ENCODE measurements at places on chromosomes 12 and 14.

- DNase-seq, result no peak
These were observed 17.4 kb downstream of the LGR5 start for GRCh38 chr12:71456990-71457389.

GRCh38 chr14:54597795-54598443 lies 31.0 kb downstream of the SAMD4A start:
- DNase-seq, result no peak

DNA sequence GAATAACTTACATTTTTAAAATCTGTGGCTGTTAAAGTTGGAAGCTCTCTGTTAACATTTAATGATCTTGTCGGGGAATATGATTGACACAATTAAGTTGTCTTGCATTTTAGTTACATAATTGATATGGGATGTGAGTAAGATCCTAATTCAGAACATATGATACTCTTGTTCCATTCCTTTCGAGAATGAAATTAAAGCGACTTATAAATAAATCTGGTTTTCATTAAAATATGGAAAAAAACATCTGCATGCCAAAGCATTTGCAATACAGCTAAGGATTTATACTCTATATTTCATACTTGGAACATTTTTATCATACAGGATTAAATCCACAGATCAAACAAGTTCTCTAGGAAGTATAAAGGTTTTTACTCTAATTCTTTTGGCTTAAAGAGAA lies 52.0 kb downstream of the SLC38A6 start:
- no peak for DNase-seq

DNA sequence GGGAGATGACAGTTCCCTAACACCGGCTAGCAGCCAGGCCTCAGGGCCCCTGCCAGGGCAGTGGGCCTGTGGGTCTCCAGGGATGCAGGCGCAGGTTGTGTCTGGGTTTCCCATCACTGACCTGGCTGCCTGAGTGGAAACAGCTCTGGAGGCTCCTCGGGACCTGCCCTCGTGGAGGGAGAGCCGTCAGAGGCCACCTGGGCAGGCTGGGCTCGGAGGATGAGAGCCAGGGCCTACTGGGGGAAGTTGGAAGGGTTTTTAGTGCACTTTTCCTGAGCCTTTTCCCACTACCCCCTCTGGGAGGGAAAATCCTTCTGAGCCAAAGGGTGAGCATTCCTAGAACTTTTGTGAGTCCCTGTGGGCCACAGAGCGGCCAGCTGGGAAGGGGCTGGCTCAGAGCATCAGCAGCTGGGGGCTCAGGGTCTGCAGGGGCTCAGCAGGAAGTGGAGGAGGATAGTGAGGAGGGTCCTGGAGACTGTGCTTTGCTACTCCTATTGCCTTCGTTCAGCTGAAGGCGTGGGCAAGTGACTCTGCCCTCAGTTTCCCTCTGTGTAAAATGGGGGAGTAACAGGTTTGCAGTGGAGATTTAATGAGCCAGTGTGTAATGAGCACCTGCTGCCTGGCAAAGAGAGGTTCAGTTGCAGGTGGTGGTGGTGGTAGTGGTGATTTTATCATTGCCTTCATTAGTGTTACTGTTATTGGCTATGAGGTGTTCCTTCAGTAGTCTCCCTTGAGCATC lies 1.8 kb downstream of the SH2B3 start:
- no peak for DNase-seq

- DNase-seq, result no peak
These were observed 845 bp downstream of the TMX1 start for GRCh38 chr14:51240804-51241380.

DNA sequence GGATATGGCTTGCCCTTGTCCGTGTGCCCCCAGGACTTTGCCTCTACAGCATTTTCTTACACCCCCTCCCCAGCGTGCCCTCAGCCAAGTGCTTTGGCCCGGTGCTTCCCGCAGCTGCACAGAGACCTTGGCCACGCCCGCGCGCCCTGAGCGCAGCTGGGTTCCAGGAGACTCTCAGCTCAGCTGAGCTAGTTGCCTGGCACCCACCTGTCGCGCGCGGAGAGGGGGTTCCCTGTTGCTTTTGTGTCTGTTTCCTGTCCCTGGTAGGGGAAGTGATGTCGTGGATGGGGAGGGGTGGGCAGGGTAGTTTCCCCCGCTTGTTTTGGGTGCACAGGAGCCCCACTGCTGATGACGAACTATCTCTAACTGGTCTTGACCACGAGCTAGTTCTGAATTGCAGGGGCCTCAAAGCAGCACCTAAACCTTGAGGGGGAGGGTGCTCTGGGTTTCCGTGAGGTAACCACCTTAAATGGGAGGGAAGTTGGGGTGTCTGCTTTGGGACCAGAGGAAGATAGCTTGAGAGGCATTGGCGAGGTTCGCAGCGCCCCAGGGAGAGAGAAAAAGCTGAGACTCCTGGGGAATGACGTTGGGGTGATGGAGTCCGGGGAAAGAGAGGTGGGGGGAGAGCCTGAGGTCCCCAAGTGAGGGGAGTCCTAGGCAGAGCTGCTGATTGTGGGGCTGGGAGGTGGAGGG lies 1.5 kb downstream of the DIO3 start:
- no peak for DNase-seq

DNA sequence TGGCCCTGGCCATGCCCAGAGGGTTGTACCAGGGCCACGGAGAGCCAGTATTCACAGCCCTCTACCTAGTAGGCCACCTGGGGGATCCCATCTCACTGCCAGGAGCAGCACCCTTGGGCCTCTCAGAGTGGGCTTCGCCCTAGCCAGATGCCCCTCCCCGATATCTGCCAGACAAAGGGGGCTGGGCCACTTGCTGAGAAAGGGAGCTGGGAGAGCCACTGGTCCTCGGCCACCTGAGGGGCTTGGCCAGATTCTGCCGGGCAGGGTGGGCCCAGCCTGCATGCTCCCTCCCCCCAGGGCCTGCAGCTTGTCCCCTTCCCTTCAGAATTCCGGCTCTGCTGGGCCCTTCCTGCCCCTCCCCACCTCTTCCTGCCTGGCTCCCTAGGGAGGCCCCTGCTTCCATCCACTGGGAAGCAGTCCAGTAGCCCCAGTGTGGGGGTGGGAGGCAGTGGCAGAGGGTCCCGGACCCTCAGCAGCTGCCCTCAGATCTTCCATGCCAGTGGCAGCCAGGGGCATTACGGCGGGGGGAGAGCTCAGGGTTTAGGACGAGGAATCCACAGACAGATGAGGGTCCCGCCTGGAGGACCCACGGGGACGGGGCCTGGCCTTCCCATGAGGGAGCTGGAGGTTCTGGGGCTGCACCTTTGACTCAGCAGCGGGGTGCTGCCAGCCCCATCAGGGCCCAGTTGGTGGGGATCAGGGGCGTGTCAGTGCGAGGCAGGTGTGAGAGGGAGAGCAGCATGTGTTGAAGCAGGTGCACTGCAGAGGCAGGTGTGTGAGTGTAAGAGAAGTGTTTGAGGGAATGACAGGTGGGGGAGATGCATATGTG lies 2.4 kb downstream of the CRIP2 start:
- DNase-seq, result no peak

- no peak for DNase-seq
These were observed 77.0 kb upstream of the GRIP1 start for GRCh38 chr12:66755727-66756395.

DNA sequence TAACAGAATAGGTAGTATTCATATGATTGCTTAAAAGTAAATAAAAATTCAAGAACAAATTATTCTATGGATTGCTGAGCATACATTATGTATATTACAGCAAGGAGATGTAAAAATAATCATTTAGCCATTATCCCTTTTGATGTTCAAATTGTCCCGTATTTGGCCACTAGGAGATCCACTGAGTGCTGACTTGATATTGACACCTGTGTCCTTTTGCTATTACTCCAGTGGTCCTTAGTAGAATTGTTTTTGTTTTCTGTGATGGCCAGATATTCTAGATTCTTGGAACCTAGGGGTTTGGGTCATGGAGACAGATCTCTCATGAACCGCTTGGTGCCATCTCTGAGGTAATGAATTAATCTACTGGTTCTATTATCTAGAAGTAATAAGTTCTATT lies 16.8 kb downstream of the ERO1A start:
- DNase-seq, result no peak

Measured in stimulated activated CD4-positive, alpha-beta T cell treated with anti-CD3 and anti-CD28 coated beads, TNF-alpha, amount 100 ng/mL, for 4 hours (primary cell).